ENCODE measurements at places on chromosomes 6 and 20.

GRCh38 chr6:48881551-48881950 is 581.5 kb downstream of the MMUT start:
- DNase-seq, result no peak

DNA sequence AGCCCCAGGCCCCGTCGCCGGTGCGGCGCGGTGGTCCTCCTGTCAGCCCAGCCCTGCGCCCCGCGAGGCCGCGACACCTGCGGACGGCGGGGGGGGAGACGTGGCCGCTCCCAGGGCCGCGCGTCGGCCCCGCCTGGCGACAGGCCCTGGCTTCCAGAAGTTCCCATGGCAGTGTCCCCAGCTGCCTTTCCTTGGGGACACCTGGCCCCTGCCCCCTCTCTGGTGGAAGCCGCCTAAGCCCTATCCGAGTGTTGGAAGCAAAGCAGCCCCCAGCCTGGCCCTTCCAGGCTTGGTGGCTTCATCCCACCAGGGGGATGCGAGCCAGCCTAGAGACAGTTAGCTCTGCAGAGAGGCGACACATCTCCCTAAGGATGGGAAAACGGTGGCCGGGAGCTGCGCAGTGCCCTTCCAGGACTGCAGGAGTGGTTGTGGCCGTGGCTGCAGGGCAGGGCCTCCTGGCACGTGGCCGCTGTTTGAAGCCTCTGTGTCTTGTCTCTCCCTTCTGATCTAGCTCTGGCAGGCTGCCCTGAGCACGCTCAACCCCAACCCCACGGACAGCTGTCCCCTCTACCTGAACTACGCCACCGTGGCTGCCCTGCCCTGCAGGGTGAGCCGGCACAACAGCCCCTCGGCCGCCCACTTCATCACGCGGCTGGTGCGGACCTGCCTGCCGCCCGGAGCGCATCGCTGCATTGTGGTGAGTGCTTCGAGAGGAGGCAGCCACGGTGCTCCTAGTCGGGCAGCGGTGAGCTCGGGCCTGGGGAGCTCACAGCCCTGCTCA is 816 bp downstream of the NPEPL1 start:
- no peak for DNase-seq

GRCh38 chr6:41336824-41337223 is 1.4 kb downstream of the NCR2 start:
- no peak for DNase-seq

GRCh38 chr20:653590-654416 is 803 bp upstream of the SRXN1 start:
- no peak for DNase-seq

GRCh38 chr6:87904011-87904410 is 143.6 kb upstream of the SPACA1 start:
- no peak for DNase-seq

All from amygdala (tissue), 56 donors.